Hindlimb muscle (tissue), 1 donor: ENCODE measurements at places on chromosomes 6 and 20. TPM values are rescaled to one million over a fixed set of nuclear protein-coding genes. Genes with fewer than 3 reads are reported as not detected.

Gene OVOL2
- not detected for polyA plus RNA-seq

Gene ALDH5A1
- 8.2 TPM for polyA plus RNA-seq

Gene TINAG
- not detected for polyA plus RNA-seq

Gene ADTRP
- 0.49 TPM for polyA plus RNA-seq

Gene CCN5
- 0.15 TPM for polyA plus RNA-seq

Gene AIF1
- polyA plus RNA-seq: 24.6 TPM

Gene C4A
- polyA plus RNA-seq: 55.9 TPM

Gene SLC13A3
- polyA plus RNA-seq: 3.1 TPM

Gene GNAS-AS1
- polyA plus RNA-seq: 2.5 TPM

Gene ROS1
- 0.05 TPM for polyA plus RNA-seq

Gene TRPC4AP
- 62.0 TPM for polyA plus RNA-seq

Gene IER3
- polyA plus RNA-seq: 13.0 TPM

Gene ZBTB12
- polyA plus RNA-seq: 10.9 TPM

Gene MYB
- polyA plus RNA-seq: 1.3 TPM

Gene FOXA2
- not detected for polyA plus RNA-seq

Gene TRMT11
- 13.4 TPM for polyA plus RNA-seq

Gene KIAA0408
- polyA plus RNA-seq: 15.4 TPM

Gene TTLL9
- polyA plus RNA-seq: 0.25 TPM

Gene ABRACL
- 15.4 TPM for polyA plus RNA-seq

Gene TRIM10
- 0.86 TPM for polyA plus RNA-seq

Gene VNN1
- 0.14 TPM for polyA plus RNA-seq

Gene BANF2
- polyA plus RNA-seq: not detected

Gene SLC26A8
- 0.17 TPM for polyA plus RNA-seq

Gene PPP1R14C
- 37.9 TPM for polyA plus RNA-seq

Gene GSTA3
- not detected for polyA plus RNA-seq

Gene PLAGL1
- polyA plus RNA-seq: 285 TPM

Gene CGAS
- polyA plus RNA-seq: 5.3 TPM

Gene OTOR
- not detected for polyA plus RNA-seq

Gene ID1
- polyA plus RNA-seq: 22.8 TPM

Gene DNAJC5
- polyA plus RNA-seq: 33.3 TPM

Gene ZNF76
- polyA plus RNA-seq: 28.7 TPM

Gene SUMO4
- polyA plus RNA-seq: 0.52 TPM

Gene EMILIN3
- polyA plus RNA-seq: 19.7 TPM

Gene CUL7
- polyA plus RNA-seq: 52.6 TPM

Gene TXLNB
- 128 TPM for polyA plus RNA-seq

Gene CRYBG1
- polyA plus RNA-seq: 3.1 TPM

Gene NCOA6
- polyA plus RNA-seq: 24.9 TPM

Gene PTK6
- polyA plus RNA-seq: 0.41 TPM

Gene OXT
- polyA plus RNA-seq: 0.50 TPM

Gene EFCAB8
- polyA plus RNA-seq: 0.15 TPM

Gene COL19A1
- 9.5 TPM for polyA plus RNA-seq

Gene C6orf132
- 0.52 TPM for polyA plus RNA-seq

Gene SLC2A10
- polyA plus RNA-seq: 16.6 TPM

Gene SMLR1
- not detected for polyA plus RNA-seq

Gene ELOVL5
- 32.1 TPM for polyA plus RNA-seq

Gene PGC
- not detected for polyA plus RNA-seq

Gene BPIFB1
- polyA plus RNA-seq: not detected

Gene SLC17A2
- polyA plus RNA-seq: not detected

Gene ESR1
- polyA plus RNA-seq: 2.5 TPM
